Aorta (tissue), 5 donors: ENCODE measurements at places on chromosomes 3 and 15. TPM values are rescaled to one million over a fixed set of nuclear protein-coding genes. Genes with fewer than 3 reads are reported as not detected.

GRCh38 chr15:25846377-25846776, 16.8 kb downstream of the ATP10A start:
- no peak overlapping the region for H3K27ac ChIP-seq
- no peak for DNase-seq
- no peak overlapping the region for H3K4me3 ChIP-seq
- no peaks in the 10 kb centered on the region for H3K27me3 ChIP-seq
- H3K36me3 ChIP-seq = no peaks in the 10 kb centered on the region
- H3K4me1 ChIP-seq = no peaks in the 10 kb centered on the region

- H3K36me3 ChIP-seq = no peaks in the 10 kb centered on the region
- no peak overlapping the region for H3K27ac ChIP-seq
- no peak for DNase-seq
These were observed 36.5 kb upstream of the GALNT15 start for GRCh38 chr3:16137977-16138376.

LIPC gene
- not detected for polyA plus RNA-seq

DNA sequence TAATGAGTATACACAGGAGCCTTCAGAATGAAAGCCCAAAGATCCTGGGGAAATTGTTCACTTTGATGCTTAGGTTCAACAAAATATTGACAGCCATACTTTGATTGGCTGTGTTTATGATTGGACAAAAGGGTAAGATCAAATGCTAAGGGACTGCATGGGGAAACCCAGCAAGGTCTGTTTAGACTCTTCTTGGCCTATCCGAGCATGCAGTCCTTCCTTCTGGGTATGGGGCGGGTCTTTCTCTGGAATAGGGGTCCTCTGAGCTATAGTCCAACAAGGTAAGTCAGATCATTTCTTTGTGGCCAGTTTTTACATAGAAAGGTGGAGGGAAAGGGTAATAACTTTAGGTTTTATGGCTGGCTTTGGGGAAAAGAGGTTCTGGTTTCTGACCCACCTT, 52.9 kb upstream of the ACKR4 start:
- no peaks in the 10 kb centered on the region for H3K27me3 ChIP-seq
- no peak for DNase-seq
- no peak overlapping the region for H3K4me3 ChIP-seq
- H3K36me3 ChIP-seq = no peaks in the 10 kb centered on the region

DNA sequence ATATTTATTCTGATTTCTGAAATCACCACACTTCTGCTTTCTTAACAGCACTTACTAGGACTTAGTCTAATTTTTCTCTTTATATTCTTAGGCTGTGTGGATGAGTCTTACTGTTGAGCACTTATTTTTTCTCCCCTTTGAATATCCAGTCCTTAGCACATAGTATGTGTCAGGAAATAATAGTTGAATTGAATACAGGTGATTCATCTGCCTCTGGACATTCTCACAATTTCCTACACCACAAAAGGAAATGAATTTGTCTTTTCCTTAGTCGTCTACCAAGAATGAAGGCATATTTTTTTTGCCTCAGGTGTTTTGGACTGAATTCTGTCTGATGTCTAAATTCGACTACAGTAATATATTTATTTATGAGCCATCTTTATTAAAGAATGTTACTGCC, 204.2 kb downstream of the GHSR start:
- DNase-seq = no peak
- H3K36me3 ChIP-seq = no peaks in the 10 kb centered on the region
- no peak overlapping the region for H3K27ac ChIP-seq
- H3K4me1 ChIP-seq = peaks cover 5% of the 10 kb centered on the region
- no peak overlapping the region for H3K4me3 ChIP-seq

ZNF860 gene
- polyA plus RNA-seq = 0.25 TPM

- H3K36me3 ChIP-seq = no peaks in the 10 kb centered on the region
- no peak overlapping the region for H3K4me3 ChIP-seq
- H3K27me3 ChIP-seq = no peaks in the 10 kb centered on the region
- no peak overlapping the region for H3K27ac ChIP-seq
- no peaks in the 10 kb centered on the region for H3K4me1 ChIP-seq
These were observed 161.7 kb upstream of the ZNF385D start for GRCh38 chr3:21912711-21913110.

DNA sequence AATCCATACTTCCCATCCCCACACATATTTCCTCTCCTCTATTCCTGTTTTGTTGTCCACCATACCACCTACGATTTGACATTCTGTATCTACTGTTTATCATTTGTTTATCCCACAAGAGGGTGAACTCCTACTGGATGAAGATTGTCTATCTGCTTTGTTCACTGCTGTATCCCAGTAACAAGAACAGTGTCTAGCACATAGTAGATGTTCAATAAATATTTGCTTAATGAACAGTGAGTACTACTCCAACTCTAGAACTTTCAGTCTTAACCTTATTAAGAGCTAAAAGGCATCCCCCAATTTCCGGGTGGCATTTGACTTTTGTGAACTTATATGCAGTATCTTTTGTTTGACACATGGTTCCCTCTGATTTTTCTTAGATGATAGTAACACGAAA, 1.3 kb downstream of the PYGO1 start:
- H3K4me1 ChIP-seq = peaks cover 2% of the 10 kb centered on the region
- DNase-seq = no peak
- peak overlapping the region; percentile 86 for H3K4me3 ChIP-seq
- H3K27me3 ChIP-seq = no peaks in the 10 kb centered on the region

GRCh38 chr3:16721494-16721893, 116.3 kb upstream of the DAZL start:
- DNase-seq = no peak
- no peaks in the 10 kb centered on the region for H3K27me3 ChIP-seq
- no peak overlapping the region for H3K27ac ChIP-seq

MUSTN1 gene
- polyA plus RNA-seq = 29.7 TPM
